ENCODE measurements at places on chromosomes 13 and 19.

DNA sequence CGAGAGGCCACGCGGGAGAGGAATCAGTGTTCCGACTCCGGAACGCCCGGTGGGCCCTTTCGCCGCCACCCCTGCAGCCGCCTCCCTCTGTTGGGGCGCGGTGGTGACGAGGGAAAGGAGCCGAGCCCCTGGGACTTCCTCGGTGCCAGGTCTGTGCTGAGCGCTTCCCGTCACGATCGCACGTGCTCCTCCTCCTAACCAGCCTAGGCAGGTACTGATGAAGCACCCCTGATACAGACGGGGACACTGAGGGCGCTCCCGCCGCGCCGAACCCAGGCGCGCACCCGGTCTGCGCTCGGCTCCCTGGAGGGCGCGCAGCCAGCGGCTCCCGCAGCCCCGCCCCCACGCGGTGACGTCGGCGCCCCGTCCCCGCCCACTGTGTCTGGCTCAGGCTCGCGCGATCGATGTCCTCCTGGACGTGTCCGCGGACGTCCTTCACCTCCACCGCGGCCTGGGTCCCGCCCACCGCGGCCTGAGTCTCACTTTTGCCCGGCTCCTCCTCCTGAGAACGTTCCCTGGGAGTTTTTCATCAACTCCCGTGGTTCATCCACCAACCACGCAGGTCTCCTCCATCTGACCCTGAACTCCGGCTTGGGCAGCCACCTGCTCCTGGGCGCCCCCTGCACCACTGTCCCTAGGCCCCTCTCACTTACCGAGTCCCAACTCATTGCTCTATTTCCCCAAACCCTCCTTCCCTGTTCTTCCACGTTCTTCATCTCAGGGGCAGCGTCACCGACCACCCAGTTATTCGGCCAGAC, 2.6 kb upstream of the KLK15 start:
- no peak for DNase-seq

- DNase-seq, result no peak
These were observed 110.8 kb downstream of the TNFRSF19 start for GRCh38 chr13:23680845-23681669.

DNA sequence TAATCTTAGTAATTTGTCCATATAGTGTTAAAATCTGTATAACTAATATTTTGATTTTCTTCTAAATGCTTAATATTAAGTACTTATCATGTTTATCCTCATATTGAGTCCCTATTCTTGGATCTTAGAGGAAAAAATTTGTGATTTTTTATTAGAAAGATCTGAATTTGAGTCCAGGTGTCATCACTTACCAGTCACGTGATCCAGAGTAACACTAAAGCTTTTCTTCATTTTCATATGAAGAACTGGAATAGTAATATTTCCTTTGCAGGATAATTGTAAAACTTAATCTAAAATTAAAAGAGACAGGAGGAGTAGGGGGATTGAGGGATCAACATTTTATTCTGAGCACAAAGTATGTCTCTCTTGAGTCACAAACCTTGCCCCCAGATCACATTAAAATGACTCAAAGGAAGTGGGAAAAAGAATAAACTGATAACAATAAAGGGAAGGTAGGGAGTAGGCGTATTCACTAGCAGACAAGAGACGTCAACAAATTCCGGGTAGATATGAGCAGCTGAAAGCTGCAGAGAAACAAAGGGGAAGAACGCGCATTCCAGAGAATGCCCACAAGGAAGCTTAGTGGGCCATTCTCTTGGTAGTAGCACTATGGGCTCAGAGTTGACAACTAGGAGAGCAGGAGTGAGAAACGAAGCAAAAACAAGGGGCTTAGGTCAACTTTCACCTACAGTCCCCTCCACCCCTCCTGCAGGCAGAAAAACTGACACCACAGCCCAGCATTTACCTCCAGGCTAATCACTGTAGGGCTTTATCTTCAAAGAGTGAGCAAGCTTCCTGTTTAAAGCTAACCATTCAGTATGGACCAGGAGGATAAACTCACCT, 123.1 kb downstream of the SPRY2 start:
- no peak for DNase-seq

DNA sequence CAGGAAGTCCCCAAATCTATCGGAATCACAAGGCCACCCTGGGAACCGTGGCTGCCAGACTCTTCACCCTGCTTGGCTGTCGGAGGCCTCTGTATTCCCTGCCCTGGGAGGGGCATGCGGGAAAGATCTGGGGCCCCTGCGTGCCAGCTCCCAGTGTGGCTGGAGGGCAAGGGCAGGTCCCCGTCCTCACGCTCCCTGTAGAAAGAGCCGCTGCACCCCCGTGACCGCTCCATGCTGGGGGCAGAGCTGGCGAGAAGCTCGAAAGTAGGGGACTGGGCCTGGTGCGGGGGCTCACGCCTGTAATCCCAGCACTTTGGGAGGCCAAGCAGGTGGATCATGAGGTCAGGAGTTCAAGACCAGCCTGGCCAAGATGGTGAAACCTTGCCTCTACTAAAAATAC, 208.4 kb upstream of the SOX1 start:
- DNase-seq, result no peak

DNA sequence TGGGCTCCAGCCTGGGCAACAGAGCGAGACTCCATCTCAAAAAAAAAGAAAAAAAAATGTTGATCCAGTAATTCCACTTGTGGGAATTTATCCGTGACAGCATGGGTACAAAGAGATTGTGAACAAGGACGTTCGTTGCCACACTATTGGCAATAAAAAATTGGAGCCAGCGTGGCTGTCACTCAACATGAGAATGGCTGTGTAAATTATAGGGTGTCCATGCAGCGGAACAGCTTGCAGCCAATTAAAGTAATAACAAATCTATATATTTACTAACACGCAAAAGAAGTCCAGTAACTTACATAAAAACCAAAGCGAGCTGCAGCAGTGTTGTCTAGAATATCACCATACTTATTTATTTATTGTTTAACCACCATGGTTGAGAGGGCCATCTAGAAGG, 19.3 kb downstream of the DPF1 start:
- no peak for DNase-seq

DNA sequence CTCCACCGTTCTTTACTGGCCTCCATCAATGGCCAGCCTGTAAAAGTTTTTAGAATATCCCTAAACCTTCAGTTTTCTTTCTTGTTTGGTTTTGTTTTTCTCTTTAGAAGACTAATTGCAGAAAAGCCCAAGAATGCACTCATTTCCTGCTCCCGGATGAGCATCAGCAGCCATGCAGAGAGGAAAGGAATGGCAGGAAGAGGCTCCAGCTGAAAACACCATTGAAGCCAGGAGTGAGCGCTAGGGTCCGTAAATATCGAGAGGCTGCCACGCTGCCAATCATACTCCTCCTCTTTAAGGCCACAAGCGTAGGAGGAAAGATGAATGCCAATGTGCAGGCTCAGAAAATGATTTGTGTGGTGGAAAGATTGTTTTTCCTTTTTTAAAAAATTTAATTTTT, 57.4 kb upstream of the UBE2L5 start:
- no peak for DNase-seq

GRCh38 chr13:40390401-40390916, 276.0 kb downstream of the FOXO1 start:
- DNase-seq, result no peak

GRCh38 chr13:40550130-40550529, 116.3 kb downstream of the FOXO1 start:
- no peak for DNase-seq

DNA sequence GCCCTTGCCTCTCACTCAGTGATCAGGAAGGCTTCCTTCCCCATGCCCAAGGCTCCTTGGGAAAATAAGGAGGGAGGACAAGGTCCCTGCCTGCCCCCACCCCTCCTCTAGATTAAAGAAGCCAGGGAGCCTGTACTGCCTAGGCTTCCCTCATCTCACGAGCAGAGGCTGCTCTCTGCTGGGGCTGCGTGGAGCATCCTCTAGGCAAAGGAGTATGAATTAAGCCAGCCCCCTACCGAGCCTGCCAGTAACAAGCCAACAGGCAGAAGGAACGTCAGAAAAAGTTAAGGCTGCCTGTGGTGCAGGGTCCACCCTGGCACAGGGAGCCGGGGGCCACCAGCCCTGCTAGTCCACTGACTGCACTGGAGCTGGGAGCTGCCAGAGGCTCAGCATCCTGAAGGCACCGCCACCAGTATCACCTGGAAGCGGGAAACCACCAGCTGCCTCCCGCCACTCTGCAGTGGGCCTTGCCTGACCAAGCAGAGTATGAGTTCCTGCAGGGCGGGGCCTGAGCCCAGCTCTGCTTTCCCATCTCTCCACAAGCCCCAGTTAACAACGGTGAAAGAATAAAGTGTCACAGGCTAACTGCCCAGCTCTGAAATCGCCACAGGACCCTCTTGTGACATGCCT, 6.8 kb downstream of the NAPA start:
- no peak for DNase-seq

DNA sequence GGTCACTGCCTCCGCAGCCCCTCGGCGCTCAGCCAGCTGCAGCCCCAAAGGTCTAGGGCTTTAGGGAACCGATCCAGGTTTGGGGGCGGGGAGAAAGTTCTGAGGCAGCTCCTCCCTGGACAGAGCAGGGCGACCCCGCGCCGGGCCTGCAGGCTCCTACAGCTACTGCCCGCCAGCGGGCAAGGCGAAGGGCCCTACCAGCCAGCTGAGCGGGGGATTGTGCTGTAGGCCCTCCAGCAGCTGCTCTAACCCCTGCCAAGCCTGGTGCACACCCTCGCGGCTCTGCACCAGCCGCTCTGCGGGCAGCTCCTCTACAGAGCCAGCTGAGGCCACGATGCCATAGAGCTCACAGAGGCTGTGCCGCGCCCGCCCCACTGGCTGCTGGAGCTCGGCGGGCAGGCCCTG, 14.0 kb downstream of the PLIN4 start:
- DNase-seq, result no peak

- no peak for DNase-seq
These were observed 1.3 kb upstream of the PPAN start for GRCh38 chr19:10104665-10105508.

DNA sequence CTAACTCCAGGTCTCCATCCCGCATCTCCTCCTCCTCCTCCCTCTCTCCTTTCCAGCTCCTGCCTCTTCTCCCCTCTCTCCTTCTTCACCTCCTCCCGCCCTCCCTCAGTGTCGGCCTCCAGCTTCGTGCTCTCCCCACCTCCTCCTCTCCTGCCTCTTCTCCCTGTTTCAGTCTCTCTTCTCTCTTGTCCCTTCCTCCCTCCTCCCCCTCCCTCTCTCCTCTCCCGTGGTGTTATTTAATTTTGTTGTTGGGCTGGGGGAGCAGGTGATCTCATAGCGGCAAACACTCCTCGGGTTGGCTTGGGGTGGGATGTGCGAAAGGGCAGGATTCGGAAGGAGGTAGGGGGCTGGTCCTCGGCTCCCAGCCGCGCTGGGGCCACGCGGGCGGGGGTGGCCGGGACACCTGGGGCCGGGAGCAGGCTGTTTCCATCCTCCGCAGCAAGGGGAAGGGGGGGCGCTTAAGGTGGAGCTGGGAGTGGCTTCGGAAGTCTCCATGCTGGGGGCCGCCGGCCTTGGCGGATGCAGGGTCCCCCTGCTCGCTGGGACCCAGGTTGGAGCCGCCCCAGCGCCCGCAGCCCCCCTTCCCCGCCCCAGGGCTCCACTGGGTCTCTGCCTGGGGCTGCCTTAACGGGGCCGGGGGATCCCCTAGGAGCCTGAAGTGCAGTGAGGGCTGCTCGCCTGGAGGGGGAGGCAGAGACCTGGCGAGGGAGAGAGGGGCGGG, at the start of gene CA11:
TSS of gene CA11 (minus strand) at position 187 of the 721 bp plus-strand sequence. CDS start 555 bp downstream, outside the sequence.
- no peak for DNase-seq

- DNase-seq, result no peak
These were observed 852 bp downstream of the SCEL start for GRCh38 chr13:77536358-77536757.

DNA sequence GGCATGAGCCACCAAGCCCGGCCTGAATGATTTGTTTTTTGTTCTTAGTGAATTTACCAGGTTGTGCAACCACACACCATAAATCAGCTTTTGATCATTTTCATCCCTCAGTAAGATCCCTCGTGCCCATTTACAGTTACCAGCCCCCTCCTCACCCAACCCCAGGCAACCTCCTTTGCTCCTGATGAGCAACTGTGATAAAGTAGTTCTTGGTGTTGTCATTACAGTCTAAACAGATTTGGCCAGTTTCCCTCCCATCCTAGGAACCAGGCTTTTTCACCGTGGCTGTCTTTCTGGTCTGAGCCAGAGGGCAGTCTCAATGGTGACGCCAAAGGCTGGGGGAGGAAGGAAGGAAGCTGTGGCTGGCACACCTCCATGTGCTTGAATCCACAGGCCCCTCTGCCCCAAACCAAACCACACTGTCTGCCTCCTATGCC, 61.2 kb upstream of the WDFY2 start:
- no peak for DNase-seq

- DNase-seq, result no peak
These were observed 106.6 kb downstream of the RGCC start for GRCh38 chr13:41563984-41564365.

DNA sequence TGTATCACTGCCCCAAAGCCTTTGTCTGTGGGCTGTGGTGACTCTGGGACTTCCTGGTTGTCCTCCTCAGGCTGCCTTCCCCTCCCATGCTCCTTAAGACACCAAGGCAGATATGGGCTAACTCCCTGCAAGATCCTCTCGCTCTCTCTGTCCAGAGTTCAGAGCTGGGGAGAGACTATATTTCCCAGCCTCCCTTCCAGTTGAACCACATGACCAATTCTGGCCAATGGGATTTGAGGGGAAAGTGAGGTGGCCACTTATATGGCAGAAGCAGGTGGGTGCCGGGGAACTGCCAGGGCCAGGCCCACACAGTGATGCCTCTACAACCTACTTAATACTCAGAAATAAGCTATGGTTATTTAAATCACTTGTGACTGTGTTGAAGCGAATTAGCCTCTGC, 16.2 kb upstream of the ANGPTL8 start:
- DNase-seq, result no peak

GRCh38 chr19:29665826-29666577, 741 bp downstream of the PLEKHF1 start:
- DNase-seq, result no peak

GRCh38 chr19:38284422-38284821, 19.6 kb upstream of the C19orf33 start:
- DNase-seq, result no peak

DNA sequence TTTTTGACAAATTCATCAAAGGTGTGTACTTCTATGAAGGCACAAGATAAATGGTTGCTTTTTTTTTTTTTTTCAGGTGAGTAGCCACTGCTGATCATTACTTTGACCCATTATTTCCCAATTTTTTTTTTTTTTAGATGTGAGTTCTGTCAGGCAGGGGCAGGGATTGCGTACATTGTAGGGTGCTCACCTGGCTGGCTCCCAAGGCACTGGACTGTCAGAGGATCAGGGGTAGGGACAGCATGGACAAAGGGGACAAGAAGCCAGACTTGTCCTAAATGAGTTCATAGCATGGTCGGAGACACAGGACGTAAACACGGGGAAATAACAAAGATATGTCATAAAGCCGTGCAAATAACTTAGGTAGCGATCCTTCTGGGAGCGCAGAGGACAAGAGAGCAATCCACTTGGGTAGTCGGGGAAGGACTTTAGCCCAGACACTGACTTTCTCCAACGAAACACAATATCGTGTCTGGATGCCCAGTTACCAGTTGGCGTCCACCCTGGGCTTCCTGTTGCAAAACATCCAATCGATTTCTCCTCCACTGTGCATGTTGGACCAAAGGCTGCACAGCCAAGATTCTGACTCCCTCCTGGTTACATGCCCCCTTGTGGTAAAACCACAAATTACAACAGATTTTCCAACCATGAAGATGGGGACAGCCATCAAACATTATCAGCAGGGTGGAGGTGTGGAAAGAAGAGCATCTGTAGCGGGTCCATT, 27.5 kb upstream of the KATNAL1 start:
- no peak for DNase-seq

Measured in thoracic aorta (tissue), 2 donors.